ENCODE measurements at places on chromosomes 6 and 20.

- no peak for DNase-seq
Measured at GRCh38 chr6:96725296-96725695, 112.0 kb downstream of the GPR63 start.

- no peak for DNase-seq
Measured at GRCh38 chr20:17276101-17276500, 49.3 kb downstream of the PCSK2 start.

DNA sequence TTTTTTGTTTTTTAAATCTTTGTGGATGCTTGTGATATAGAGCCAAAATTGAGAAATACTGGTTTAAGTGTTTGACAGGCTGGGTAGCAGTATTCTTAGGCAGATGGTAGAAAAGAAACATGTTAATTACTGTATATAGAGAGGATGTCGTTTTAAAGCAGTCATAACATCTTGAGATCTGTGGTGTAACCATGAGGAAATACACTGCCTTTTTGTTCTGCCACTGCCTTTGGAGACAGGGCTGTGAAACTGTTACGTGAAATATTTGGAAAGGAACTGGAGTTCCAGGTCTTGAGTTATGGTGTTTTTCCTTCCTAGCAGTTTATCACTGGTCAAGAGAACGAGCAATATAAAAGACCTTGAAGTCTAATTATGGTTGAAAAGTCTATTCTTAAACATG, 19.5 kb downstream of the STXBP5 start:
- DNase-seq, result no peak

DNA sequence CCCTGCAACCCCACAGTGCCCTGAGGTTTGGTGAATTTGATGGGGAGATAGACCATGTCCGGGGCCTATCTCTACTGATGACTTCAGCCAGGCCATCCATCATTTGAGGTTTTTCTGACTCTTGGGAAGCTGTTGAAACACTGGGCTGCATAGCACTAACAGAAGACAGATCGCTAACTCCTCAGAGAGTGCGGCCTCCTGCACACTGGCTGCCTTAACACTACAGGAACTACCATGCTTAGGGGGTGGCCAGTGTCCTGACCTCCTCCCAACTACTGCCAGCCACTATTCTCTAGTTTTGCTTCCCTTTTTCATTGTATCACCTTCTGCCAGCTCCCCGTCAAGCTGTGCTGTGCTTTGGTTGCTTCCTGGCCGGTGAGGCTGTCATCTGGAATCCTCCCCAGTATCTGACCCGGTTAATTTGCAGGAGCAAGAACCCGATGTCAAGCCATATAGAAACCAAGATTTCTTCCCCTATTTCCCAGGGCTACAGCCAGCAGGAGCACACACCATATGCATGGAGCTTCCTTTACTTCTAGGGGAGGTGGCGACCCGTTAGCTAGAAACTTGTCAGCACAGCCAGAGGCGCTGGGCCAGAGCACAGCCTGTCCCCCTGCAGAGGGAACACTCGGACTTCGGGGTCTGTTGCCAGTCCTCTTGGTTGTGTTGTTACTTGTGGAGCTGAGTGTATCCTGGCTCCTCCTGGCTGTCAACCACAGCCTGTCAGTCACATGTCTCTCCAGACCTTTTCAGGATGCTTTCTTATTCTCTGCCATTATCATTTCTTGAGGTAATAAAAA, 57.3 kb upstream of the TRAF3IP2 start:
- DNase-seq, result peak; percentile 59

DNA sequence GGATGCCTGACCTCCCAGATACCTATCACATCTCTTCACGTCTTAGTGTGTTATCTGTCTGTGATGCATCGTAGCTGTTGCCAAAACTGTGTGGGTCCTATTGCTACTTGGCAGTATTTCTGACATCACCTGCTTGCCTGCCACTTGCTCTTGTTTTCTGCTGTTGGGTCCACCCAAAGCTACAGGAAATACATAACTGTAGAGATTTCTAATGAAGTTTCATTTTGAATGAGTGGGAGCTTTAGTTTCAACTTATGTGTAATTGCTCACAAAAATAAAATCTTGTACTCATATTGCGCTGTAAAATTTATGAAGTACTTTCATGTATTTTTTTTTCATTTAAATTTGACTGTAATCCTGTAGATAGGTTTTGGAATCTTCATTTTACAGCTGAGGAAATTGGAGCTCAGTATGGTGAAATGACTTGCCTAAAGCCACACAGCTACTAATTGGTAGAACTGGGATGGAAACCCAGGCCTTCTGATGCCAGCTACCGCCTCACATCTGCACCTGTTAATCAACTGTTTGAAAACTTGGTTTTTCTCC, 113.6 kb upstream of the MAN1A1 start:
- no peak for DNase-seq

GRCh38 chr6:136721467-136721866, 70.8 kb downstream of the MAP3K5 start:
- DNase-seq, result no peak

All from mesendoderm (in vitro differentiated cells).